SIG-M5 (cell line): ENCODE measurements at places on chromosomes 11 and 22.

DNA sequence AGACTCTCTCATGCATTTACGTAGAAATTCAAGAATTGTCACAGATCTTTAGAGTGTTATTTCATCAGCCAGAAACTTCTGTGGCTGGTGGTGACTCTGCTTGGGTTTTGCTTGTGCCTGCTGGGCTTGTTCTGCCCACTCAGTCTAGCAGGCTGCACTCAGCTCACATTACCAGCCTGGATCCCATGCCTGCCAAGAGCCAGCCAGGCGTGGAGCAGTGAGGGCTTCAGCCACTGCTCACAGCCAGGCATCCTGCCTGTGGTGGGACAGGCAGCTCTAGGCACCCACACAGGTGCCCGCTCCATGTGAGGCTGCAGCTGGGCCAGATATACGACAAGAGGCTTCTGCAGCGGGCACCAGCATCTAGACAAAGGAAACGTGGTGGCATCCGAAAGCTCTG lies 1213.3 kb upstream of the RAG2 start:
- no peak for DNase-seq

- DNase-seq: no peak
These were observed 71.4 kb upstream of the LINC01488 start for GRCh38 chr11:69409812-69410645.

GRCh38 chr22:50058061-50058905 lies at the start of gene TTLL8:
Gene TTLL8, minus strand, starts transcription at chr22:50058298.
- no peak for DNase-seq

DNA sequence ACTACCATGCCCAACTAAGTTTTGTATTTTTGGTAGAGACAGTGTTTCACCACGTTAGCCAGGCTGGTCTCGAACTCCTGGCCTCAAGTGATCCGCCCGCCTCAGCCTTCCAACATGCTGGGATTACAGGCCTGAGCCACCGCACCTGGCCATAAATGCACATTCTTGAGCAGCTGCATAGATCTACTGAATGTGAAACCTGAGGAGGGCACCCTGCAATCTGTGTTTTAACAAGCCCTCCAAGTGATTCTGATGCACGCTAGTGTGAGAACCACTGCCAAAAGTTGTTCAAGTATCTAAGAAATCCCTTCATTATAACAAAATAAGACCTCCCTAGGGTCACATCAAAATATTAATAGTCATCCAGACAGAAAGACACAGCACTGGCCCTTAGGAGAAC lies 89.3 kb downstream of the RDX start:
- DNase-seq: no peak

GRCh38 chr22:43955883-43956782 lies 891 bp downstream of the SAMM50 start:
- no peak for DNase-seq
